ENCODE measurements at places on chromosomes 4 and X. TPM values are rescaled to one million over a fixed set of nuclear protein-coding genes. Genes with fewer than 3 reads are reported as not detected.

ZMAT1 gene
- total RNA-seq: 0.43 TPM

NUDT11 gene
- total RNA-seq: 12.1 TPM

LRP2BP gene
- total RNA-seq: 1.3 TPM

CLNK gene
- total RNA-seq: not detected

CSAG3 gene
- total RNA-seq: not detected

SYNPO2 gene
- total RNA-seq: 194 TPM

UGT2B15 gene
- not detected for total RNA-seq

ASB9 gene
- 2.6 TPM for total RNA-seq

BRS3 gene
- total RNA-seq: not detected

Measured in fibroblast of villous mesenchyme (primary cell).